ENCODE measurements at places on chromosomes 1 and 21.

DNA sequence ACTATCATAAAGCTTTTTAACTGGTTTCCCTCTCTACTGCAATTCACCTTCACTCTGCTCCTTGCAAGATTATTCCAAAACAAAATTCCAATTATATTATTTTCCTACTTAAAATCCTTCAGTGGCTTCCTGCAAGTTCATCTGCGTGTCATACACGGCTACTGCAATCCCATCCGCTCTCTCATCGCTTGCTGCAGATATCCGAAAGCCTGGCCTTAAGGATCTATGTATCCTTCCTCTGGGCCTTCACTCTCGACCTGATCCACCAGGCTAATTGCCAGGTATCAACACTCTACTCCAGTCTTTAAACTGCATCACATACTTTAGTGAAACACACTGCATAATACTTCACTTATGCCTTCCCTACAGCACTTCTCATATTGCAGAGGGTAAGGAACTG lies 44.0 kb downstream of the VAV3 start:
- DNase-seq = no peak

GRCh38 chr21:17053321-17053720 lies 459.5 kb upstream of the CXADR start:
- DNase-seq = no peak

DNA sequence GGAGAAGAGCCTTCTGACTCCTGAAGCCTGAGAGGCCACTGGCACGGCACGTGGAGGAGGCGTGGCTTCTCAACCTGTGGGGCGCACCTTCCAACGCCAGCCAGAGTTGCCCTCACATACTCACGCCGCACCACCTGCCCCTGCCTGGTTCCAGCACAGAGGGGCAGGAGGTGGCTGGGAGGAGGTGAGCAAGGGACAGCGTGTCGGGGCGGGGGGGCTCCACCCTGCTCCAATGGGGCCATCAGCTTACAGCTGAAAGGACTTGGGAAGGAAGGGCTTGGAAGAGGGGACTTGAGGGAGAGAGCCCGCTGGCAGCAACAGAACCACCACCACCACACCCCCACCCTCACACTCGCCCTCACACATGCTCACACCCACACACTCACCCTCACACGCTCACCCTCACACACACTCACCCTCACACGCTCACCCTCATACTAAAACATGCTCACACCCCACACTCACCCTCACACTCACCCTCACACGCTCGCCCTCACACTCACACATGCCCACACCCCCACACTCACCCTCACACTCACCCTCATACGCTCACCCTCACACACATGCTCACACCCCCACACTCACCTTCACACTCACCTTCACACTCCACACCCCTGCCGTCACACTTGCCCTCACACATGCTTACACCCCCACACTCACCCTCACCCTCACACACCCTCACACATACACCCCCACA lies 41.6 kb upstream of the EDN2 start:
- no peak for DNase-seq

DNA sequence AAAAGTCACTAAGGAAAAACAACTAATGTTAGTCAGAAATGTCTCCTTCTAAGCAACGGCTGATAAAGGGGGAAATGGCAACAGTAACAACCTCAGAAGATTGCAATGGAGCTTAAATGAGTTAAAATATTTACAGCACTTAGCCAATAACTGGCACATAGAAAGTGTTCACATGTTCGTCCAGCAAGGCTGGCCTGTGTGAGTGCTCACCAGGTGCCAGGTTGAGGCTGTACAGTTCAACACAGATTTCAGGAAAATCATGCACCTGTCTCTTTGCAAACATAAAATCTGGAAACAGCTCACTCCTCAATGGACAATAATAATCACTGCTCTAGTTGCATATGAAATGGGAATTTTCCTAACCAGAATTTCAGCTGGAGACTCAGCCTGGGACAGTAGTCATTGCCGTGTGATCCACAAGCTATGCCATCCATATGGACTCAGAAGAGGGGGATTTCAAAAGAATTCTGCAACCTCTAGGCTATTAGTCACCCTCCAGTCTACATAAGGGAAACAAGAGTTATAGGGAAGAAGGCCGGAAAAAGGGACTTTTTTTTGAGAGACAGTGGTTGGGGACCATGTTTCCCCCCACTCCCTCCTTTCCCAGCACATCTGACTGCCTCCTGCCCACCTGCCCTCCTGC lies 68.6 kb downstream of the SYDE2 start:
- DNase-seq = no peak

DNA sequence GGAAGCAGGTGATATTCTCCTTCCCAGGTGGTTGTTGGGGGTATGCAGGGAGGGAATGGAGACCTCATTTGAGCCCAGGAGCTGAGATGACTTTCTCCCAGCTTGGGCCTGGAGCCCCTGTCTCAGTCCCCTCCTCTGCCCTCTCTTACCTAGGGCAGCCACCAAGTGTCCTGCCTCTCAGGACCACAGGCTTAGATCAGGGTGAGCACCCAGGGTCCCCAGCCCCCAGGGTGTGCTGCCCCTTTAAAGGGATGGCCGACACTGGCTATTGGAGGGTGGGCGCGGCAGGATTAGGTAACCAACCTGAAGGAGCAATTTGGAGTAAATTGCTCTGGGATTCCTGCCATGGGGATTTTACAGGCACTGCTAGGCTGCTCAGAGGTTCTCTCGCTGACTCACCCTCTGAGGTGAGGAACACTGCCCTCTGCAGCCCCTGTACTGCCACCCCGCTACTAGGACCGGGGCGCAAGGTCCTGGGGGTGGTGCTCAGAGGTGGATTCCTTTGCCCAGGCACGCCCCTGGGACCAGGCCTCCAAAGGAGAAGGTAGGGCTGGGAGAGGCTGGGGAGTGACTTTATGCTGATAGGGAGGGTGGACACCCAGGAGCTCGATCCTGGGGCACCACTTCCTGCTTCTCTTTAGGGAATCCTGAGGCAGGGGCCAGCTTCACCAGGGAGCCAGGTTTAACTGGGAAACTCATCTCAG lies 1.5 kb downstream of the RPS6KA1 start:
- no peak for DNase-seq

Data from stimulated activated CD8-positive, alpha-beta memory T cell treated with anti-CD3 and anti-CD28 coated beads, Interleukin-4, amount 100 ng/mL, for 1 hour (primary cell).